Stimulated activated CD4-positive, alpha-beta T cell treated with anti-CD3 and anti-CD28 coated beads, TNF-alpha, amount 100 ng/mL, for 4 hours (primary cell): ENCODE measurements at places on chromosomes 1 and 21.

GRCh38 chr1:15400627-15401026 lies 9.1 kb upstream of the EFHD2 start:
- no peak for DNase-seq

GRCh38 chr1:172429331-172430127 lies 9.0 kb downstream of the C1orf105 start:
- DNase-seq, result peak; percentile 21

DNA sequence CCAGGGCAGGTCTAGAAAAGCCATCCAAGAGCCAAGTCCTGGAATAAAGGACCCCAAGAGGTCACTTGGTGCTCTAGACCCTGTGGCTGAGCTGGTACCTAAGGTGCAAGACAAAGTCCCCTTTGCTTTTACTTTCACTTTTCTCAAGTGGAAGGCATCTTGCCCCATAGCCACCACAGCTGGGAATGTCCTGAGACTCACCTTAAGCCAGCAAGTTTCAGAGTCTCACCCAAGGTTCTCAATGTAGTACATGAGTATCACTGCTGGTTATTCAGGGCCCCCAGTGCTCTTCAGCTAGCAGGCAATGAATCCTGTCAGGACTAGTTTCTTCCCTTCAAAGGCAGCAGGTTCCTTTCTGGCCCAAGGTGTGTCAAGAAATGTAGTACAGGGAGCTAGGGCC lies 67.5 kb downstream of the UROD start:
- no peak for DNase-seq

GRCh38 chr1:152410599-152410998 lies 3.5 kb downstream of the CRNN start:
- no peak for DNase-seq

- DNase-seq, result no peak
These were observed 19.2 kb downstream of the SLC9A1 start for GRCh38 chr1:27135541-27136235.

GRCh38 chr1:18482721-18483425 lies 2.1 kb downstream of the KLHDC7A start:
- DNase-seq, result no peak

GRCh38 chr1:223039990-223040389 lies 103.1 kb downstream of the TLR5 start:
- DNase-seq, result no peak

DNA sequence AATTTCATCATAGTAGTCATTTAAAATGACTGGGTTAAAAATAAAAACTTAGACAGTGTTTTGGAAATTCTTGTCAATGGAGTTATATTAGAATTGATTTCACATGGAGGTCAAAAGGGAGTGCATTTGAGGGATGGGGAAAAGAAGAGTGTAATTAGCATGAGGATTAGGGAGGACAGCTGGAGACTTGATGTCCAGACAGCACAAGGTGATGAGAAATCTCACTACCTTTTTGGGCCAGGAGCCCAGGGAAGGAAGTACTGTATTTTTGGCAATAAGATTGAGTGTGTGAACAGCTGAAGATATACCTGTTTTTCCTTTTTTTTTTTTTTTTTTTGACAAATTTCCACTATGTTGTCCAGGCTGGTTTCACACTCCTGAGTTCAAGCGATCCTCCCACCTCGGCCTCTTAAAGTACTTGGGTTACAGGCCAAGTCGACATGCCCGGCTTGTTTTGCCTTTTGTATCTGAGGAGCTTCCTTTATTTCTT lies 163.6 kb downstream of the PAPPA2 start:
- DNase-seq, result no peak

- no peak for DNase-seq
These were observed 36.6 kb downstream of the TNFSF18 start for GRCh38 chr1:173014160-173014559.

DNA sequence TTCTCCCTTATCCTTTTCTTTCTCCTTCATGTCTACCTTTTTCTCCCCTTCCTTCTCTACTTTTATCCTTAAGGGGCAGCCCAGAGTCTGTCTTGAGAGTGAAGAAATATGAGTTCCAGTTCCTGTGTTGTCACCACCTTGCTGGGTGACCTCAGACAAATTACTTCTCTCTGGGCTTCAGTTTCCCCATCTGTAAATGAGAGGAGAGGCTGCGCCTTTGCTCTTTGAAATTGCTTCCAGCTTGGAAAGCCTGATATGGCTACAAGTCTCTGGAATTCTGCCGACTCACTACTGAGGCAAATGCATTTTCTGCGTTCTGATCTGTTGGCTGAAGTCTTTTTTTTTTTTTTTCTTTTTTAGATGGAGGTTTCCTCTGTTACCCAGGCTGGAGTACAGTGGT lies 119.2 kb downstream of the SYF2 start:
- DNase-seq, result no peak

GRCh38 chr1:54645806-54646676 lies 4.5 kb downstream of the MROH7 start:
- DNase-seq, result no peak

GRCh38 chr1:200892958-200893357 lies 1.7 kb upstream of the INAVA start:
- DNase-seq, result no peak

- DNase-seq, result no peak
These were observed 55.1 kb upstream of the GJA5 start for GRCh38 chr1:147815503-147815902.

DNA sequence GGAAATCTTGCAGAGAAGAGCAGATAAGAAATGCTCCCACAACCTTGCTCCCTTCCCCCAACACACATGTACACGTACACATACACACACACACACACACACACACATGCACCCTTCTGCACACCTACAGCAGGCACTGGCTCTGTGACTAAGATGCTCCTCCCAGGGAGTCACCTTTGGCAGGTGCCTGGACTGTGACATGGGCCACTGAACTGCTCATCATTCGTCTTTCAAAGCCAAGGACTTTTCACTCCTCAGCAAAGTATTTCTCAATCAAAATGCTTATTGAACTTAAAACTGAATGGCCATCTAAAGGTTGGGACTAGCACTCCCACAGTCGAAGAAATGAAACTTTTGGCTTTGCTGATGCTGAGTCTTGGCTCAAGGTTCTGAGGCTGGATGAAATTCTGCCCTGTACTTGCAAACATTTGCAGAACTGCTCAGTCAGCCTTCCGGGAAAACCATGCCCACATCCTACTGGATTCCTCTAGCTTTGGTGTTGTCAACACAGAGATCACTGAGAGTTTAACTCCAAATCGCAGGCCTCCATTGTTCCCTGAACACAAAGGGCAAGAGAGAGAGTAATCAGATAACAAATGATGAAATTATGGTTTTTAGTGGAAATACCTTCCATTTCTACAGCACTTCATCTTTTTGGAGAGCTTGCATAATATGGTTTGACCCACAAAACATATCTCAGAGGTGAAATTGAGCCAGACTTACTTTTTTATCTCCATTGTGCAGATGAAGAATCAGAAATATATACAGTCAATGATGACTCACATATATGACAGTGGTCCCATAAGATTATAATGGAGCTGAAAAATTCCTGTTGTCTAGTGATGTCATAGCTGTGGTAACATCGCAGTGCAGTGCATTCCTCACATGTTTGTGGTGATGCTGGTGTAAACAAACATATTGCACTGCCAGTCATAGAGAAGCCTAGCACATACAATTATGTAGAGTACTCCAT lies 72.4 kb upstream of the BCAR3 start:
- no peak for DNase-seq

DNA sequence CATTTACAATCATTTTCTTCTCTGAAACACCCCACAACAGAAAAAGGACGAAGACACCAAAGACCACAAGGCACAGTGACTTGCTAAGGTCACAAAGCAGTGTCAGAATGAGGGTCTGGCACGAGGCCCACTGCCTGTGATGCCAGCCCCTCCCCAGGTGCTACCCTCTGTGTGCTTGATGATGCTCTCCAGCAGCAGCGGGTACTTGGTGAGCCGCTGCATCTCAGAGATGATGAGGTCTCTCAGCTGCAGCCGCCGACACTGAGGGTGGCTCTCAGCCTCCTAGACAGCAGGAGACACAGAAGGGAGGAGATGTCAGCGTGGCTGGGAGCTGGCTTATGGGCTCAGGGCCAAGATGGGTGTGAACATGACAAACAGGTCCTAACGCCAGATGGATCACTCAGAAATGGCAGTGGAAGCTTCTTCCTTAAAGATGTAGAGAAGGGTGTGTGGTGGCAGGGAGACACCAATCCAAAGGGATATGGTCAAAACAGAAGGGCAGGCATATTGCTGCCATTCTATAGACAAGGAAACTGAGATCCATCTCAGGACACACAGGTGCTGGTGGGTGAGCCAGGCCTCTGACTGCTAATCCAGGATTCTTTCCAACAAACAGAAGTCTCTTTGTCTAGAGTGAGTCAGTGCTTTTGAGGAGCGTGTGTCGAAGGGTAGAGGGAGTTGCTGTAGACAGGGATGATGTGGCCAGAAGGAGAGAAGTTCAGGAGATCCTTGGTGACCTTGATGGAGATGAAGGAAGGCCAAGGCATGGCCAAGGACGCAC lies 25.6 kb downstream of the LRRC71 start:
- no peak for DNase-seq

GRCh38 chr1:204213668-204214662 lies at the start of gene GOLT1A:
TSS of gene GOLT1A (minus strand) at chr1:204213988. CDS start at chr1:204213906, 82 bp downstream.
- DNase-seq, result no peak

DNA sequence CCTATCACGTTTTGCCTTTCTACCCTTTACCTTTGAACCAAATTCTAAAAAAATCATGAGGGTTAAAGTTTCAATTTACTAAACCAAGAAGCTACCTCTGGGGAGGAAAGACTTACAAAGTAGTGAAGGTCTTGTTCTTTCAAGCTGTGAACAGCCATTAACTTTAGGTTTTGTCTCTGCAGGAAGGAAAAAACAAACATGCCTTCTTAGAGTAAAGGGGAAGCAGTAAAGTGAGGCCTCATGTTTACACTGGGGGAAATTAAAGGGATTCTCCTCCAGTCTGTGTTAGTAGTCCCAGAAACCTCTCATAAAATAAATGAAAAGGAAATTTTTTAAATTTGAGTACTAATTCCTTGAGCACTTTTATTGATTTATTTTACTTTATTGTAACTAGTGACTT lies 780.2 kb upstream of the ADGRL2 start:
- DNase-seq, result no peak

DNA sequence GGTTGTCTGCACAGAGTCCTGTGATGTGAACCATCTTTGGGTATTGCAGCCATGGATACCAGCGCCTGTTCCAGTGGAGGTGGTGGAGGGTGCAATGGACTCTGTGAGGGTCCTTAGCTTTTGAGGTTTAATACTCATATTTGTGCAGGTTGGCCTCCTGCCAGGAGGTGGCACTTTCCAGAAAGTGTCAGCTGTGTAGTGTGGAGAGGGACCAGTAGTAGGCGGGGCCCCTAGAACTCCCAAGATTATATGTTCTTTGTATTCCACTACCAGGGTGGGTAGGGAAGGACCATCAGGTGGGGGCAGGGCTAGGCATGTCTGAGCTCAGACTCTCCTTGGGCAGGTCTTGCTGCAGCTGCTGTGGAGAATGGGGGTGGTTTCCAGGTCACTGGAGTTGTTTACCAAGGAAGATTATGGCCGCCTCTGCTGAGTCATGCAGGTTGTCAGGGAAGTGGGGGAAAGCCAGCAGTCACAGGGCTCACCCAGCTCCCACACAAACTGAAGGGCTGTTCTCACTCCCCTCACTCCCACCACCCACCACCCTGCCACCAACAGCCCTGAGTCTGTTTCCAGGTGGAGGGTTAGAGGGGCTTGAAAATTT lies 31.2 kb upstream of the ZNF678 start:
- no peak for DNase-seq

GRCh38 chr1:118136187-118136941 lies 48.7 kb downstream of the SPAG17 start:
- no peak for DNase-seq

DNA sequence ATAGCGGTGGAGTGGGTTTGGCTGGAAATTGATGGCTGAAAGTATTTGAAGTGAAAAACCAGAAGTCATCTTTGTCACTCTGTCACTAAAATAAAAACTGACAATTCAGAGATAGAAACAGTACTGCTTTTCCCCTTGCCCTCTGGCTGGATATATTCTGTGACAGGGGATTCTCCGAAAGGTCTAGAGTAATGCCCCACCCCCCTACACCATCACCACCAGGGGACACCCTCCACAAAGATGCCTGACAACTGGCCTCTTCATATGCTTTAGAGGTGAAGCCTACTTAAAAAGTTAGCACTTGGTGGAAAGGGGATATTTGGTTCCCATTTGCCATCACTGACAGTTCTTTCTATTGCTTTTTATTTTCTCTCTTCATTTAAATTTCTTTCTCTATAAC lies 73.5 kb downstream of the SGIP1 start:
- no peak for DNase-seq

DNA sequence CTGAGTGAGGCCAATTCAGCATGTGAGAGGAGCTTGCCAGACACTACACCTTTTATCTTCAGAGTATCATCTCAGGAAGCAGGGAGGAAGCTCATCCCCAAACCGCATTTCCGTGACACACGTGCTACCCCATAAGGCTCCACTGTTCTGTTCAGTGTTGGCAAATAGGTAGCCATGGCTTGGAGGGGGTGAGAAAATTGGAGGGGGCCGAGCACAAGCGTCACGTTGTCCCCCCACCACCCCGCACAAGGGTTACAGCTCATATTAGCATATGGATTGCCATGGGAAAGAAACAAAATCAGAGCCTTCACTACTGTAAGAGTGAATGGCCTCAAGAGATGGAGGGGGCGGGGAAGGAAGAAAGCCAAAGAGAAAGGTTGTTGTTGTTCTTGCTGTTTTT lies 46.7 kb downstream of the OLIG1 start:
- DNase-seq, result no peak
